ENCODE measurements at places on chromosomes 1 and 21. TPM values are rescaled to one million over a fixed set of nuclear protein-coding genes. Genes with fewer than 3 reads are reported as not detected.

The GLMP gene
- total RNA-seq: 7.3 TPM

The NECTIN4 gene
- total RNA-seq: not detected

The TTC34 gene
- total RNA-seq: under 0.01 TPM

The SLAMF1 gene
- total RNA-seq: not detected

The CDC20 gene
- 4.9 TPM for total RNA-seq

The FAM177B gene
- total RNA-seq: not detected

The KLHL20 gene
- total RNA-seq: 31.0 TPM

The B3GALT2 gene
- total RNA-seq: 148 TPM

The FMO4 gene
- total RNA-seq: 0.82 TPM

The DAB1 gene
- 35.9 TPM for total RNA-seq

The MYOG gene
- under 0.01 TPM for total RNA-seq

The KRTAP10-1 gene
- not detected for total RNA-seq

The C1orf122 gene
- 16.3 TPM for total RNA-seq

The OR6K3 gene
- not detected for total RNA-seq

The NCAM2 gene
- total RNA-seq: 63.6 TPM

The CD84 gene
- total RNA-seq: 1.6 TPM

The ARV1 gene
- 21.2 TPM for total RNA-seq

The CHIA gene
- total RNA-seq: not detected

Data from frontal cortex (tissue), 4 donors.